Activated CD8-positive, alpha-beta T cell treated with anti-CD3 and anti-CD28 coated beads for 36 hours (primary cell): ENCODE measurements at places on chromosomes 7 and 10.

DNA sequence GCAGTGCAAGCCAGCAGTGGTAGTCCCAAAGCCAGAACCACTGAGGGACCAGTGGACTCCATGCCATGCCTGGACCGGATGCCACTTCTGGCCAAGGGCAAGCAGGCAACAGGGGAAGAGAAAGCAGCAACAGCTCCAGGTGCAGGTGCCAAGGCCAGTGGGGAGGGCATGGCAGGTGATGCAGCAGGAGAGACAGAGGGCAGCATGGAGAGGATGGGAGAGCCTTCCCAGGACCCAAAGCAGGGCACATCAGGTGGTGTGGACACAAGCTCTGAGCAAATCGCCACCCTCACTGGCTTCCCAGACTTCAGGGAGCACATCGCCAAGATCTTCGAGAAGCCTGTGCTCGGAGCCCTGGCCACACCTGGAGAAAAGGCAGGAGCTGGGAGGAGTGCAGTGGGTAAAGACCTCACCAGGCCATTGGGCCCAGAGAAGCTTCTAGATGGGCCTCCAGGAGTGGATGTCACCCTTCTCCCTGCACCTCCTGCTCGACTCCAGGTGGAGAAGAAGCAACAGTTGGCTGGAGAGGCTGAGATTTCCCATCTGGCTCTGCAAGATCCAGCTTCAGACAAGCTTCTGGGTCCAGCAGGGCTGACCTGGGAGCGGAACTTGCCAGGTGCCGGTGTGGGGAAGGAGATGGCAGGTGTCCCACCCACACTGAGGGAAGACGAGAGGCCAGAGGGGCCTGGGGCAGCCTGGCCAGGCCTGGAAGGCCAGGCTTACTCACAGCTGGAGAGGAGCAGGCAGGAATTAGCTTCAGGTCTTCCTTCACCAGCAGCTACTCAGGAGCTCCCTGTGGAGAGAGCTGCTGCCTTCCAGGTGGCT is 97.7 kb downstream of the TACC2 start:
- H3K27me3 ChIP-seq = no peaks in the 10 kb centered on the region
- no peaks in the 10 kb centered on the region for H3K4me1 ChIP-seq
- no peak for DNase-seq
- H3K27ac ChIP-seq = no peak overlapping the region
- no peaks in the 10 kb centered on the region for H3K36me3 ChIP-seq

GRCh38 chr7:128356546-128357216 is 4.8 kb downstream of the PRRT4 start:
- DNase-seq = no peak
- no peak overlapping the region for H3K27ac ChIP-seq
- no peaks in the 10 kb centered on the region for H3K36me3 ChIP-seq
- H3K4me3 ChIP-seq = no peak overlapping the region

DNA sequence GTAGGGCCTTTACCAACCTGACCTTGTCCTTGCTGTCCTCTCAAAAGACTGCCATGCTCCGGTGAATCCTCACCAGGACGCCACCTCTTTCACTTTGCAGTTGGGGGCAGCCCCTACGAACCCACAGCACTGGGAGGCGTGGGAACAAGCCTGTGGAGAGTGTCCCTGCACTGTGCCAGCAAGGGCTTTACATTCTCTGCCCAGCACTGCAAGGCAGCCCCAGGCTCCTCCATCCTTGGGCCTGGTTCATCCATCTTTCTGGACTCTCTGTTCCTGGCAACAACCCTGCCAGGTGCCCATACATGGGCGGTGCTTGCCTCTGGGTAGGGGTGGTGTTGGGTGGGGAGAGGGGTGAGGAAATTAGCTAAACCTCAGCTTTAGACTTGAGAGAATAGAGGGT is 1.4 kb downstream of the CHAT start:
- no peak for DNase-seq
- H3K36me3 ChIP-seq = peaks cover 2% of the 10 kb centered on the region
- H3K4me3 ChIP-seq = no peak overlapping the region
- H3K27ac ChIP-seq = no peak overlapping the region

DNA sequence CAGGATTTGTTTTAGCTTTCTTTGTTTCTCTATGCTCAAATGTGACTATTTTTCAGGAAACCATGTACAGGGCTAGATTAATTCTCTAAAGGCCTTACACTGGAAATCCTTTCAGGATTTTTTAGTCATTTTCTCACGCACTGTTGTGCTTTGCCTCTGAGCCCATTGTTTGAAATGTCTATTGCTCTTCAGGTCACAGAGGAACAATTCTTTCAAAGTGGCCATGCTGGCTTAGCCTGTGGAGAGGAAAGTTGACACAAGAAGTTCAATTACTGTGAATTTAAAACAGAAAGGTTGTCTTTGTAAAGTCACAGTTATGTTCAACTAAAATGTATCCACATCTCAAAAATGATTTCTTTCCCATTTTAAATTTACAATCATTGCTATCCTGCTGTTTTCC is 1071.7 kb upstream of the POT1 start:
- no peaks in the 10 kb centered on the region for H3K4me1 ChIP-seq
- no peaks in the 10 kb centered on the region for H3K36me3 ChIP-seq
- no peak overlapping the region for H3K27ac ChIP-seq
- no peaks in the 10 kb centered on the region for H3K27me3 ChIP-seq
- DNase-seq = no peak

DNA sequence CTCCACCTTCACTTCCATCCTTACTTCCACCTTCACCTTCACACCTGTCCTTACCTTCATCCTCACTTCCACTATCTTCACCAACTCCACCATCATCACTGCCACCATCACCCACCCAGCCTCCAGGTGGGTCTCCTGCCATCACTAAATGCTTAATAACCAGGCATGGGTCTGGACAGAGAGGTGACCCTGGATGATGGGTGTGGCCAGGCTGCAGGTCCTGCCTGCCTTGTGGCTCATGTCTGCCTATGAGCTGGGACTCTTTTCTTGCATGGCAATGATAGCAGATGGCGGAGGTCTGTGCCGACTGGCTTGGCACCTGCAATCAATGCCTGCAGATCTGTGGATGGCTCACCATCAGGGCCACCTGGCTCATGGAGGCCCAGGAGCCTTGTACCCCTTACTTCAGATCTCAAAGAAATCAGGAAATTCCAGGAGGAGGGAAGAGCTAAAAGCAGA is 60.1 kb upstream of the ELN start:
- no peak overlapping the region for H3K27ac ChIP-seq
- H3K4me1 ChIP-seq = no peaks in the 10 kb centered on the region
- no peak for DNase-seq
- peaks cover 3% of the 10 kb centered on the region for H3K36me3 ChIP-seq
- no peak overlapping the region for H3K4me3 ChIP-seq

DNA sequence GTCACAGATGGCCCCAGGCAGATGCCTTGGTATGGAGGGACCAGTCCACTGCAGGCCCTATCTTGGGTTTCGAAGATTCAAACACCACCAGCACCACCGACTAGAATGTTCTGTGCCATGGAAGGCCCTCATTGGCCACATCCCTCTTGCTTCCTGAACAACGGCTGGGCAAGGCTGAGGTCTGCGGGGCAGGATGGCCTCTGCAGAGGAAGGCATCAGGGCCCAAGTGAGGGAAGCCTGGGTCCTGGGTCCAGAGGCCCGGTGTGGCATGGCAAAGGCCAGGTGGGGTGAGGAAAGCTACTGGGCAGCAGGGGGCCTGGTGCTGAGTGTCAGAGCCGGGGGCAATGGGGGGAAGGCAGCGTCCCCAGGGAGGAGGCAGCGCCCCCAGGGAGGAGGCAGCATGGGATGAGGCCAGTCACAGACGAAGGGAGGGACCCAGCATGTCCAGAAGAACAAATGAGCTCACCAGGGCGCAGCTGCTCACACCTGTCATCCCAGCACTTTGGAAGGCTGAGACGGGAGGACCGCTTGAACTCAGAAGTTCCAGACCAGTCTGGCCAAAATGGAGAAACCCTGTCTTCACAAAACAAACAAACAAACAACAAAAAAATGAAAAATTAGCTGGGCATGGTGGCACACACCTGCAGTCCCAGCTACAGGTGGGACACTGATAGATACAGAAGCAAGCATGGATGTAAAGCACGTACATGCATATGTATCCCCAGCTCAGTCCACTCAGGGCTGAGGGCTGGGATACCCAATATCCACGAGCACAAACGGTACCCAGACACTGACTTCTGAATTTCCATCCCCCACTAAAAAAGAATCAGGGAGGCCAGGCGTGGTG is 64.4 kb downstream of the PROSER2 start:
- H3K27me3 ChIP-seq = no peaks in the 10 kb centered on the region
- H3K4me3 ChIP-seq = no peak overlapping the region
- H3K27ac ChIP-seq = no peak overlapping the region
- no peaks in the 10 kb centered on the region for H3K36me3 ChIP-seq
- H3K4me1 ChIP-seq = peaks cover 2% of the 10 kb centered on the region

- DNase-seq = no peak
- H3K27ac ChIP-seq = no peak overlapping the region
- no peaks in the 10 kb centered on the region for H3K36me3 ChIP-seq
These were observed 259.4 kb upstream of the SORCS1 start for GRCh38 chr10:107423903-107424302.

- H3K4me1 ChIP-seq = peaks cover 2% of the 10 kb centered on the region
- no peak for DNase-seq
- no peak overlapping the region for H3K4me3 ChIP-seq
- no peak overlapping the region for H3K27ac ChIP-seq
- H3K36me3 ChIP-seq = no peaks in the 10 kb centered on the region
These were observed 86.9 kb downstream of the CPXM2 start for GRCh38 chr10:123804716-123805115.

DNA sequence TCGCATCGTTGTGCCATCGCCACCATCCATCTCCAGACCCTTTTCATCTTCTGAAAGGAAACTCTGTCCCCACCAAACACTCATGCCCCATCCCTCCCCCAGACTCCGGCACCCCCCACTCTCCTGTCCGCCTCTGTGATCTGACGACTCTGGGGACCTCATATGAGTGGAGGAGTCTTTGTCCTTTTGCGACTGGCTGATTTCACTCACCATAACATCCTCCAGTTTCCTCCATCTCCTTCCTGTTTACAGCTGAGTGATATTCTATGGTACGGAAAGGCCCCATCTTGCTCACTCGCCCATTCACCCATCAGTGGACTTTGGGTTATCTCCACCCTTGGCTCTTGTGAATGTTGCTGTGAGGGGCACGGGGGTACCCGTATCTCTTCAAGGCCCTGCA is 11.8 kb upstream of the INSIG1 start:
- H3K4me1 ChIP-seq = peaks cover 31% of the 10 kb centered on the region
- H3K36me3 ChIP-seq = no peaks in the 10 kb centered on the region
- H3K27me3 ChIP-seq = peaks cover 3% of the 10 kb centered on the region
- no peak overlapping the region for H3K4me3 ChIP-seq
- DNase-seq = no peak

DNA sequence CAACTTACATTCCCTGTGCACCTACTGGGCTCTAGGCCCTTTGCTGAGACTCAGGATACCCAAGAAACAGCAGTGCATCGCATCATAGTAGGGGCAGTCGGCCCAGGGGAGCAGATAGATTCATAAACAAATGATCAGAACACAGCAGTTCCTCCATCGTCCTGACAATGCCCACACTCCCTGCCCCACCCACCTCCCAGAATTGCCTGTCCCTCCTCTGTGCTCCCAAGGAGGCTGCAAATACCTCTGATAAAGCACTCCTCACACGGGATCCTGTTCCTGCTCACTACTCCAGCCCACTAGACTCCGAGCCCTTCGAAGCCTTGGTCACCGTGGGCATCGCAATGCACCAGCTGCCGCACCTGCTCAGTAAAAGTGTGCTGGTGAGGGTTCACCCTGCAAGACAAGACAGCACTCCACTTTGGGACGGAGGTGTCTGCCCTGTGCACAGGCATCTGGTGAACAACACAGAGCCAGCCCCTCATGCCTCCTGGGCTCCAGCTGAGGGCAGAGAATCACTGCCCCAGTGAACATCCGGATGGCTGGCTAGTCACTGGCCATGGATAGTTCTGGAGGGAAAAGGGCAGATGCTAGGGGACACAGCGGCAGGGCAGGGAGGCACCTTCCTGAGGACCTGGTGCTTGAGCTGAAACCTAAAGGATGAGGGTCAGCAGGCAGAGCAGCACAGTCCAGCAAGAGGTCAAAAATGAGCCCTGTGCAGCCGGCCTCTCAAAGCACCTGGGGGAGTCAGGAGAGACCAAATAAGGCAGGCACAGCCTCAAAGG is 60.7 kb downstream of the TNS3 start:
- no peaks in the 10 kb centered on the region for H3K27me3 ChIP-seq
- no peaks in the 10 kb centered on the region for H3K4me1 ChIP-seq

GRCh38 chr7:26397796-26398426 is 106.2 kb downstream of the SNX10 start:
- no peaks in the 10 kb centered on the region for H3K36me3 ChIP-seq
- H3K4me1 ChIP-seq = peaks cover 14% of the 10 kb centered on the region
- H3K4me3 ChIP-seq = peak overlapping the region; percentile 67

GRCh38 chr10:80585812-80586211 is 48.1 kb downstream of the SH2D4B start:
- no peaks in the 10 kb centered on the region for H3K4me1 ChIP-seq
- no peaks in the 10 kb centered on the region for H3K27me3 ChIP-seq
- DNase-seq = no peak
- no peak overlapping the region for H3K27ac ChIP-seq
- H3K36me3 ChIP-seq = no peaks in the 10 kb centered on the region

- no peaks in the 10 kb centered on the region for H3K27me3 ChIP-seq
- peaks cover 9% of the 10 kb centered on the region for H3K36me3 ChIP-seq
- H3K4me3 ChIP-seq = no peak overlapping the region
- peaks cover 83% of the 10 kb centered on the region for H3K4me1 ChIP-seq
- no peak for DNase-seq
These were observed 10.6 kb downstream of the VOPP1 start for GRCh38 chr7:55561690-55562089.

GRCh38 chr10:123649676-123650075 is 16.5 kb upstream of the GPR26 start:
- H3K4me1 ChIP-seq = no peaks in the 10 kb centered on the region
- H3K4me3 ChIP-seq = no peak overlapping the region

- DNase-seq = peak; percentile 11
- H3K4me3 ChIP-seq = no peak within 1 kb of the TSS
- peaks cover 44% of the 10 kb centered on the region for H3K27me3 ChIP-seq
- H3K4me1 ChIP-seq = no peaks in the 10 kb centered on the region
- H3K36me3 ChIP-seq = no peaks in the 10 kb centered on the region
These were observed at the start of gene TCERG1L for GRCh38 chr10:131311661-131312477. TSS of gene TCERG1L (minus strand) at chr10:131311721. CDS start at chr10:131311635, 86 bp downstream.

DNA sequence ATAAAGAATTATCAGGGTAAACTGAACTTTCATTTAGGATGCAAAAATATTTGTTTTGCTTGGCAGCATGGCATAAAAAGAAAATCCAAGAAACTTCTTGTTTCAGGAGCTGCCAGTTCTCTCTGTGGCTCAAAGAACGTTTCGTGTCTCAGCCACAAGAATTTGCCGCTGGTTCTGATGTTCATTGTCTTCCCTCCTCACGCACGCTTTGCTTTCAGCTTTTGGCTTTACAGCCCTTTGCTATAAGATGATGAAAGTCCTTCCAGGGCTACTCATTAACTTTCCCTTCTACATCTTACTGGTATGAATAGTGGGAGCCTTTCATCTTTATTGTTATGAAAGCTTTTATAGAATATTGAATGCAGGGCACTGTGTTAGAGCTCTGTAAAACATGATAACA is 124.7 kb downstream of the BICC1 start:
- H3K4me1 ChIP-seq = no peaks in the 10 kb centered on the region
- peaks cover 6% of the 10 kb centered on the region for H3K27me3 ChIP-seq
- no peak for DNase-seq
- H3K4me3 ChIP-seq = no peak overlapping the region

- DNase-seq = no peak
- H3K4me3 ChIP-seq = no peak overlapping the region
- no peaks in the 10 kb centered on the region for H3K27me3 ChIP-seq
- H3K27ac ChIP-seq = no peak overlapping the region
These were observed 1118.0 kb upstream of the C7orf33 start for GRCh38 chr7:147472556-147472955.
